NCI-H1436 treated with DMSO at 0.1 percent for 48 hours (cell line): ENCODE measurements at places on chromosomes 1 and 21.

DNA sequence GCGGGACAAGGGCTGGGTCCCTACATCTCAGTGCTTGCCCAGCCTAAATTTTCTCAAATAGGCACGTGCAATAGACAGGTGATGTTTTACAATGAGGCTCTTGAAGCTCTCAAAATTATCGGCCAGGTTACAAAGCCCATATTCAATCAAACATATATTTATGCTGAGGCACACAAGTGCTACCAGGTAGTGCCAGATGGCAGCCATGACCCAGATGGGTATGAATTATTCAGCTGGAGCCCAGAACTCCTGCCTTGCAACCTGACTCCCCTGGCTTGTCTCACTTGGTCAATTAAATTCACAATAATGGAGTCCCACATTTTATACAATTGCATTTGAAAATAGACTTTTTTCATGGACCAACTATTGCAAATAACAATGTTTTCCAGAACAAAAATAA lies 12.3 kb upstream of the ADAM30 start:
- peak; percentile 28 for DNase-seq

DNA sequence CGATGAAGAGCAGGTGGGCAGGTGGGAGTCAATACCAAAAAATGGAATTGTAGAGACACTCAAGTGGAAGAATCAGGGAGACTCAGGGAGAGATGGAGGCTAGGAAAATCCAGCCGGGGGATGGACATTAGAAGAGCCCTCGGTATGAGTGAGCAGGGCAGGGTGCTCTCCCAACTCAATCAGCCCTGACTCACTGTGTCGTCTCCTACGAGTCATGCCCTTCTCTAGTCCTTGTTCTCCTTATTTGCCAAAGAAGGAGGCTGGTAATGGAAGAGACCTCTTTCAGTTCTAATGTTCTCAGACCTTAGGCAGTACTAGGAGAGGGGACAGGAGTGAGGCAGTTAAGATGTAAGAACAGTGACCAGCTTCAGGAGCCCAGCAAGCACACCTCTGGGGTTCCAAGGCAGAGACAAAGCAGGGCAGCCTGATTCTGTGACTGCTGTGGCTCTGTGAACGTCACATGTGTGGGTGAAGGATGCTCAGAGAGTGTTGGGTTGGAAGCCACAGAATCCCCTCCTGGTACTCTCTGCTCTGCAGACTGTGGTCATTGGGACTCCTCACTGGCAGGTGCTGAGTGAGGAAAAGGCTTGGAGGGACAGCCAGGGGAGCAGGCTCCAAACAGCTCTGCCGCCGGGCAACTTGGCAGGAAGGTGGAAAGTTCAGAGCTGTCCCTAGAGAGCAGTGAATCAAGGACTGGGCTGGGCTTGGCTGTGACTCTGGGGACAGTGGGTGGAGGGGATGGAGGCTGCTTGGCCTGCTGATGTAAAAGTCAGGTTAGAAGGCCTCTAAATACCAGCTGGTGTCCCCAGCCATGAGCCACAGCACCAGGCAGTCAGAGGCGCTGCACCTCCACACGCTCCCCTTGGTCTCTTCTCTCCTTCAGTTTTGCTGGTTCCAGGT lies 11.1 kb upstream of the GJA5 start:
- DNase-seq: no peak

DNA sequence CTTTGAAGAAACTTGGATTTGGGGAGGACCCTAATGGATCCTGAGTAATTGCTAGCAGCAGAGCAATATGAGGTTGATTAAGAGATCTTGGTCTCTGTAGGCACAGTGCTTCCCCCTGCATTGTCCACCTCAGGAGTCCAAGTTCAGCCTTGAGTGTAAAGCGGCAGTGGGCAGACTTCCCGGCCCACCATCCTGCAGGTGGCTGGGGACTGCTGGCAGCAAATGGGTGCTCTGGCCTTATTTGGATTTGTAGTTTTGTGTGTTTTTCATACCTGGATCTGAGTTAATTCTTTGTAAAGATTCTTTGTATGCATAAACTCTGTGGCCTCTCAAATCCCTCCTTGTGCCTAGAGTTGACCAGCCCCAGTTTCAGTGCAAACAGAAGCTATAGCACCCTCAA lies 7.6 kb downstream of the BARHL2 start:
- no peak for DNase-seq

GRCh38 chr21:37367703-37368540 lies 1.3 kb downstream of the DYRK1A start:
- no peak for DNase-seq

GRCh38 chr1:233668725-233669294 lies 54.9 kb downstream of the KCNK1 start:
- DNase-seq: no peak

GRCh38 chr1:64895500-64895899 lies 70.8 kb downstream of the JAK1 start:
- DNase-seq: no peak

DNA sequence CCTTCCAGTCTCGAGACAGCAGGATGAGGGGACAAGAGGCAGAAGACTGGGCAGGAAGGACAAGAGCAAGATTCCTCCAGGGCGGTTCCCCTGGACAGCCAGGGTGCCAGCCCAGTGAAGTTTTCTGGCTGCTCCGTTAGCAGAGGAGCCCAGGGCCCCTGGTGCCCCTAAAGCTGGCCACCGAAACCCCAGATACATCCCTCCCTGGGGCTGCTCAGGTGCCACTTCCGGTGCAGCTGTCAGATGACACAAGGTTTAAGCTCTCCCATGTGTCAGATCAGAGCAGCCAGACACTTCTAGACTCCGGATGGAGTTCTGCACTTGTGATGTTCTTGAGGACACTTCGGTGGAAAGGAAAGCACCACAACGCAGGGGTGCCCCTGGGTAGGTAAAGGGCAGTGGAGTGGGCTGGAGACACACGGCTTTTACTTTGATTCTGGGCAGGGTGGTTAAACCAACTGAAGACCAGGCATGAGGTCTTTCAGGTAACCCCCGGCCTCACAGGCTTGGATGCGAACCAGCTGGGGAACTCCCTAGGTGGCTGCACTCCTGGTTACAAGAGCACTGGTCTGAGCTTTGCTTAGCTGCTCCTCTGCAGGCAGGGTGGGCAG lies 85.7 kb downstream of the ITPKB start:
- DNase-seq: no peak

DNA sequence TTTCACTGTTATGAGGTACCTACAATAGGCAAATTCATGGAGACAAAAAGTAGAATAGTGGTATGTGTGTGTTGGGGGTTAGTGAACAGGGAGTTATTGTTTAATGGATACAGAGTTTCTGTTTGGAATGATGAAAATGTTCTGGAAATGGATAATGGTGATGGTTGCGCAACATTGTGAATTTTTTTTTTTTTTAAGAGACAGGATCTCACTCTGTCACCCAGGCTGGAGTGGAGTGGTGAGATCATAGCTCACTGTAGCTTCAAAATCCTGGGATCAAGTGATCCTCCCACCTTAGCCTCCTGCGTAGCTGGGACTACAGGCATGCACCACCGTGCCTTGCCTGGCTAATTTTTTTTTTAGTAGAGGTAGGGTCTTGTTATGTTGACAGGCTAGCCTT lies 34.5 kb upstream of the TRABD2B start:
- DNase-seq: no peak

DNA sequence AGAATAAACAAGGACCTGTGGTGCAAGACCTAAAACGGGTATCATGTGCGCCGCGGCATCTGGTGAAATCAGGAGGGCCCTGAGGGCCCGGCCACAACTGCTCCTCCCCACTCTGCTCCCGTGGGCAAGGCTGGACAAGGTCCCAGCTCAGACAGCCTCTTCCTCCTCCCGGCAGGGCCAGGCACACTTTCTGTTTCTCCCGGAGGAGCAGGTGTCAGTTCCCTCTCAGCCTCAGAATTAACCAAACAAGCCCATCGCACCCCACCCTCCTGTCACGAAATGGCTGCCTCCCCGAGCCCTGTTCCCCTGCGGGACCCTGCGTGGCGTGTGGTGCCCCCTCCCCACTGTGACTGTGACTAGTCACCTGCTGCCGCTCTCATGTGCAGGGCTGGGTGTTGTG lies 15.2 kb downstream of the PTTG1IP start:
- no peak for DNase-seq

- DNase-seq: no peak
Measured at GRCh38 chr1:24400065-24400464, 13.5 kb downstream of the STPG1 start.

GRCh38 chr21:44428281-44428960 lies 26.9 kb upstream of the LRRC3 start:
- DNase-seq: no peak

DNA sequence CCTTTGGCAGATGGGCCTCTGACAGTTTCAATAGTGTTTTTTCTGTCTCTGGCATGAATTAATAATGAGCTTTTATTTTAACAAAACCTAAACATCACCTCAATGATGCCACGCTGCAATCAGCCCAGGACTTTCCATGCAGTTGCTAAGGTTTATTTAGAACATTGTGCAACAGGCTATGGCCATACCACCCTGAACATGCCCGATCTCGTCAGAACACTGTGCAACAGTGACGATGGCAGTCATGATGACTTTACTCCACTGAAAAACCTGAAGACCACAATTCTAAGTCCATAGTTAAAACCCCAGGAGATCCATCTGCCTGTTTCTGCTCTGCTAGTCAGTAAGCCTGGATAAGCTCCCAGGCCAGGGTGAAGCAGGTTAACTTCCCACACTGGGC lies 310.0 kb downstream of the PBX1 start:
- no peak for DNase-seq

GRCh38 chr1:81703756-81704463 lies 96.8 kb upstream of the ADGRL2 start:
- DNase-seq: no peak

GRCh38 chr1:219812086-219812485 lies 116.3 kb downstream of the SLC30A10 start:
- DNase-seq: no peak

DNA sequence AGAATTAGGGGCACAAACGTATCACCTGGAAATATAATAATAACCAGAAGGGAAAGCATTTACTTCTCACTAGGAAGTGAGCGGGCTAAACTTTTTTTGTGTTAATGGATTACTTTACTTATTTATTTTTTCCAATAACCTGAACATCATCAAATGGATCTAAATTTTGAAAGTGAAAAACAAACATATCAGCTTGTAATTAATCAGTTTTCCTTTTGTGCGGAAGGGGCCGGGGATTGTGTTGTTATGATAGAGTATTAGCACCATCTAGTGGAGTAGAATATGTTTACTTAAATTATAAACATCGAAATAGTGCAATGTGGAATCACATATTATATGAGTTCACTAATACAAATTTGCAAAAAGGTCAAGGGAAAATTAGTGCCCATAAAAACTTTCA lies 9.0 kb downstream of the CFH start:
- DNase-seq: no peak

DNA sequence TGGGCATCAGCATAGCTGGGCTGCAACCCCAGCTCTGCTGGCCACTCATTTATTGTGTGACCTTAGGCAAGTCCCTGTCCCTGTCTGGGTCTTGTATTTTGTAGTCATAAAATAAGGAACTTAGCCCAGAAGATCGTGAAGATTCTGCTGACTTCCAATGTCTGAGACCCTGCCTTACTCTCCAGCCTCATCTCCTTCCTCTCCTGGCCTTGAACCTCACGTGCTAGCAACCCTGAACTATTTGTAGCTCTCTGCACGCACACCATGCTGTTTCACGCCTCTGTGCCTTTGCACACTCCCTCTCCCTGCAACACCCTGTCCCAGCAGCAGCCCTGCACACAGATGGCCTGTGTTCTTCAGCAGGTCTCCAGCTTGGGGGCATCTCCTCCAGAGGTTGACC lies 121.1 kb downstream of the LACTBL1 start:
- no peak for DNase-seq

- no peak for DNase-seq
Measured at GRCh38 chr1:19307794-19308508, 4.0 kb downstream of the AKR7A2 start.

DNA sequence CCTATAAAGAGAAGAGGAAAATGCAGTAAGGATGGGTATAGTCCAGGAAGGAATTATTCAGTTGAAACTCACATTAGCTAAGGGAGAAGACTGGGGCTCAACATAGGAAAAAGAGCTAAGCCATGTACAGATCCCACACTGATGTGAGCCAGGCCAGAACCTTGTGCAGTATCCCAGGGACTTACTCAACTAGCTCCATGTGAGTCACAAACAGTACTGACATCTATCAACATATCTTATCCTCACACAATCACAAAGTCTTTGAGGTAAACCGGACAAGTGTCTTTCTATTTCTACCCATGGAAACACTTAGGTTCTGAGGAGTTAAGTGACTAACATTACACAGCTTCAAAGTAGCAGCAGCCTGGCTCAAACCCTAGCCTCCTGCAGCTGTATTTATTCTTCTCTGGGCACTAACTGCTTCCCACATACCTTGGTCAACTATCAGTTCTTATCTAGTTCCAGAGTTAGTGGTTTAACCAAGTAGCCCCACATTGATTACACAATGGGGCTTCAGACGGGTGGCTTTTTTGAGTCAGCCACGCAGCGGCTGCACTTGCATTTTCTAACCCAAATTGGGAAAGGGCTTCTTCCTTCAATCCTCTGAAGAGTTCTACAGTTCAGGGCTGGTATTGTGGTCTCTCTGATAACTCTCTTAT lies 9.5 kb downstream of the CD5L start:
- no peak for DNase-seq

- DNase-seq: no peak
Measured at GRCh38 chr1:66330722-66331141, 203.2 kb upstream of the SGIP1 start.
